ENCODE measurements at places on chromosomes 11 and 22.
A peak's percentile ranks its signal among the peaks of the same experiment; 100 is the strongest.

- DNase-seq: no peak
These were observed 2.7 kb downstream of the UQCR10 start for GRCh38 chr22:29769723-29770321.

DNA sequence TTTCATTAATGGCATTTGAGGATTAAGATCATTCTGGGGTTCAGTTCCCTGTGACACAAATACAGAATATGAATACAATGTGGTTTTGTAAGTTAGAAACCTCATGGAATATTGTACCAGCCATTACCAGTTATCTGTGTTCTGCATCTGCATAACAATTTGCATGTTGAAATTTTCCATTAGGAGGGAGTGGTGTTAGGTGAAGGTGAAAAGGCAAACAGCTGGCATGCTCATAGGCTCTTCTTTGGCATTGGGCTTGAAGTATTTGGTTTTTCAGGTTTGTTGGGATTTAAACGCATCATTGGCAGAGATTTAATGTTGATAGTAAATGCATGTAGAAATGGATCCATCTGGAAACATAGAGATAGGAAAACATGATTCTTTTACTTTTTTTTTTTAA lies 18.6 kb downstream of the RTN3 start:
- no peak for DNase-seq

DNA sequence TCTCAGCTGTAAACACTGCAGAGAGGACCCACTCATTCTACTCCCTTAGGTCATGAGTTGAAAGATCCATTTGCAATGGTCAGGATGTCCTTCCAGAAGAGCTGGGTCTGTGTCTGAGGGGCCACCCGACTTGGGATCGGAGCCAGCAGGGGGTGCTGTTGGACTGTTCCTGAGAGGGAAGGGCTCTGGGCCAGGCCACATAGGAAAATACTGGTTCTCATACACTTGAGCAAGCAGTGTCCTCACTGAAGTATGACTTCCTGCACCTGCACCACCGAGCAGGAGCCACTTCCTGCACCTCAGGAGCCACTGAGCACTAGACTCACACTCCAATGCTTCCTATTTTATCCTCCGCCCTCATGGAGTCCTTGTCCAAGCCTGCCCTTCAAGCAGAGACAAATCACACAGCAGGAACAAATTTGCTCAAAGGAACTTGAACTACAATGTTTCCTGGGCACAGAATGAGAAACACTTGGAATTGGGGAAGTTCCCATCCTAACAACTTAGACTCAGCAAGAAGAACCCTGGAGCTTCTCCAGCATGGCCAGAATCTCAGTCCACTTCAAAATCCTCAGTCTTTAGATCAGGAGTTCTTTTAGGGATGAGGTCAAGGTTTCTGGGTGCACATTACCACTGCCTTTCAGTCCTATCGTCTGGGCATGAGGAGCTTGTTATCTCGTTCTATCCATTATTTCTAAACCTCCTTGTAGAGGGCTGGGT lies 36.6 kb upstream of the VPREB1 start:
- DNase-seq: peak; percentile 72

GRCh38 chr11:25777343-25777742 lies 554.6 kb upstream of the ANO3 start:
- no peak for DNase-seq

- no peak for DNase-seq
These were observed 14.7 kb downstream of the TOM1 start for GRCh38 chr22:35314161-35314942.

DNA sequence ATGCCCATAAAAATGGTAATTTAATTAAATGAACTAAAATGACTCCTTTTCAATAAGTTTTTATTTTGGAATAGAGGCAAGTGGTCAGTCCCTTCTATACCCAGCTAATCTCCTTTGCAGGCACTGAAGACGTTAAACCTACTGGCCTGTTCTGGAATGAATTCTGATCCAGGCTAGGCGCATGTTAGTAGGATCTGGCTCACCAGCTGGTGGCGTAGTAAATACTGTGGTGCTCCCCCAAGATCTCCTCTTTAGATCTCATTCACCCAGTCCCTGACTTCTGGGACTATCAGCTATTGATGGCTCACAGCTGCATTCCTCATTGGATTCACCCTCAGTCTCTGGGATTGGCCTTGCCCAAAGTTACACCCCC lies 173.7 kb upstream of the DDI1 start:
- DNase-seq: no peak

GRCh38 chr11:115193914-115194801 lies 310.1 kb downstream of the CADM1 start:
- DNase-seq: no peak

DNA sequence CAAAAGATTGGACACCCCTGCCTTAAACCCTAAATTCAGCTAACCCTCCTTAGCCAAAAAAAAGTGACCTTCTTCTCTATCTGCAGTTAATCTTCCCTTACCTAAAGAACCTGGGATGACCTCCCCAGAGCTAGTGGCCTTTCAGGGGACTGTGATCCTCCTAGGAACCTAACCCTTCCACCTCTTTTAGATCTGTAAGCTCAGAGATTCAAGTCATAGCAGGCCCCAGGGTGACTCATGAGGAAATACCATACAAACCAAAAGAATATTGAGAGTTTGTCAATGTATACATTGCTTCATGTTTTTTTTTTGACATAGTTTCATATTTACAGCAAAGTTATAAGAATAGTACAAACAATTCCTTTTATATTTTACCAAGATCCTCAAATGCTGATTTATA lies 38.3 kb upstream of the CXCR5 start:
- DNase-seq: no peak

- DNase-seq: no peak
These were observed 6.7 kb upstream of the DNAJB13 start for GRCh38 chr11:73944085-73944484.

- no peak for DNase-seq
These were observed 13.7 kb downstream of the POU2AF3 start for GRCh38 chr11:111312076-111312475.

- no peak for DNase-seq
These were observed 245.6 kb downstream of the BLID start for GRCh38 chr11:121870206-121871045.

GRCh38 chr11:83438438-83438837 lies 152.3 kb upstream of the CCDC90B start:
- DNase-seq: no peak

- no peak for DNase-seq
These were observed 7.8 kb downstream of the SSH3 start for GRCh38 chr11:67311051-67311555.
